ENCODE measurements at places on chromosomes 2 and 18. TPM values are rescaled to one million over a fixed set of nuclear protein-coding genes. Genes with fewer than 3 reads are reported as not detected.

RAMP1 gene
- total RNA-seq: 3.1 TPM

ANKRD62 gene
- total RNA-seq: under 0.01 TPM

THUMPD2 gene
- total RNA-seq: 5.9 TPM

SLC39A10 gene
- total RNA-seq: 69.6 TPM

ZSWIM2 gene
- total RNA-seq: under 0.01 TPM

REEP1 gene
- total RNA-seq: under 0.01 TPM

SLC9A4 gene
- total RNA-seq: not detected

CTNNA2 gene
- total RNA-seq: under 0.01 TPM

STARD6 gene
- total RNA-seq: 0.28 TPM

CNNM3 gene
- total RNA-seq: 8.2 TPM
